ENCODE measurements at places on chromosomes 1 and 21. TPM values are rescaled to one million over a fixed set of nuclear protein-coding genes. Genes with fewer than 3 reads are reported as not detected.

DNA sequence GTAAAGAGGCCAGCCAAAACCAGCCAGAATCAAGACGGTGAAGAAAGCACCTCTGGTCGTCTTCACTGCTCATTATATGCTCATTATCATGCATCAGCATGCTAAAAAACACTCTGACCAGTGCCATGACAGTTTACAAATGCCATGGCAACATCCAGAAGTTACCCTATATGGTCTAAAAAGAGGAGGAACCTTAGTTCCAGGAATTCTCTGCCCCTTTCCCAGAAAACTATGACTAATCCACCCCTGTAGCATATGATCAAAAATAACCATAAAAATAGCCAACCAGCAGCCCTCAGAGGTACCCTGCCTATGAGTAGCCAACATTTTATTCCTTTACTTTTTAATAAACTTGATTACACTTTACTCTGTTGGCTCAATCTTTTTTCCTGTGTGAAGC lies 34.2 kb upstream of the PBX1 start:
- H3K27ac ChIP-seq = no peak overlapping the region
- H3K4me1 ChIP-seq = no peaks in the 10 kb centered on the region
- no peak overlapping the region for H3K4me3 ChIP-seq
- peaks cover 7% of the 10 kb centered on the region for H3K36me3 ChIP-seq
- H3K27me3 ChIP-seq = peaks cover 10% of the 10 kb centered on the region

DNA sequence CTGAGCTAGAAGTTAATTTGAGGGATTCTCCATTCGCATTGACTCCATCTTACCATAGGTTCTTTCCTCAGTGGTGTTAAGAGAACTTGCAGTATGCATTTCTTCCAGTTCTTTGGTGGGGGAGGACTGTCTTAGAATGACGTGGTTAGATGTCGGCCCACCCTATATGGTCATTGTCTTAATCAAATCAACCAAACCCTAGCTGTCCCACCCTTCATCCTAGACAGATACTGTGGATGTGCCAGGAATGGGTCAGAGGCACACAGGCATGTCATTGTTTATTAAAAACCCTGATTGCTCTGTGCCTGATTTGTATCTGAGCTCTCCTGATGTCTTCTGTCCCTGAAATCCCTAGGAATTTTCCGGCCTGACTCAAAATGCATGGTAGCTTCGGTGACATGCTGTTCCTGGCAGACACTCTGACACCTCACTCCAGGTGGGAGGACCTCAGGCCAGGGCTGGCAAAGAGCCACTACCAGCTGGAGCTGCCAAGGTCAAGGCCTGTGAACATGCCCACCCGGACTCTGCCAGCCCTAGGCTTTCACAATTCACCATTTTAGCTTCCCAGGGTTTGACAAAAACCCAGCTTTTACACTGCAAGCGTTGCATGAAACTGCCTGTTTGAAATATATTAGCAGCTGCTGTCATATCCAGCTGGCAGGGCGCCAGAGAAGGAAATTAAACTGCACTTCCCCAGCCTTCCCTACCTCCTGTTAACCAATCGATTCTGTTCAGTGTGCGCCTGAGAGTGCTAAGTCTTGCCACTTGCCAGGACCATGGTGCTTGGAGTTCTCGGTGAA lies 134.0 kb downstream of the FAM78B start:
- peaks cover 11% of the 10 kb centered on the region for H3K27me3 ChIP-seq
- H3K27ac ChIP-seq = no peak overlapping the region
- no peak for DNase-seq
- no peak overlapping the region for H3K4me3 ChIP-seq
- no peaks in the 10 kb centered on the region for H3K4me1 ChIP-seq

DNA sequence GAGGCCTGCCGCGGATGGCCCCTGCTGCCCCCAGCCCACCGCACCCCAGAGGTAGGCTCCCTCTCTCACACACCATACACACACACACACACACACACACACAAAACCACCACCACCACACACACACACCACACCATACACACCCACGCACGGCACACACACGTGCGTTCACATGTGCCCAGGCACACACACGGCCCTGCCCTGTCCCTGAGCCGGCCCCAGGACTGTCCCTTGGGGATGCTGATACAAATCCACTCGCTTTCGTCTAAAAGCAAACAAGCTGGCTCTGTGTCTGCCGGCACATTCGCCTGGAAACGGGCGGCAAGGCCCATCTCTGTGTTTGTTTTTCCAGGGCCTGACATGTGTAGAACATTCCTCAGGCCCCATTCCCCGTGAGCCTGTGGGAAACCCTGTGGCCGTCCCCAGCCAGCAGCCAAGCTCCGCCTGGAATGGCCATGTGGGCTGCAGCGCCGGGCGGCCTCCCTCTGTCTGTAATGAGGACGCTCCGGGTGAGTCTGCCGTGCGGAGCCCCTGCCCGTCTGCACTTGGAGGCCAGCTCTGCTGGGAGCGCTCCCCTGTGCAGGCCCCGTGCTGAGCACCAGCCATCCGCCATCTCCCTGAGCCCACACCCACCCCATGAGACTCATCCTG lies 67.4 kb downstream of the DMRTB1 start:
- H3K27me3 ChIP-seq = peaks cover 6% of the 10 kb centered on the region
- no peak overlapping the region for H3K4me3 ChIP-seq
- DNase-seq = no peak
- H3K36me3 ChIP-seq = no peaks in the 10 kb centered on the region

- no peak overlapping the region for H3K27ac ChIP-seq
- H3K4me3 ChIP-seq = no peak overlapping the region
- H3K36me3 ChIP-seq = no peaks in the 10 kb centered on the region
- no peak for DNase-seq
- peaks cover 27% of the 10 kb centered on the region for H3K27me3 ChIP-seq
Measured at GRCh38 chr1:57451516-57451915, 27.7 kb upstream of the DAB1 start.

- H3K4me1 ChIP-seq = peaks cover 16% of the 10 kb centered on the region
- no peaks in the 10 kb centered on the region for H3K27me3 ChIP-seq
- peak; percentile 59 for DNase-seq
Measured at GRCh38 chr1:1627261-1627828, 4.6 kb upstream of the MMP23B start.

DNA sequence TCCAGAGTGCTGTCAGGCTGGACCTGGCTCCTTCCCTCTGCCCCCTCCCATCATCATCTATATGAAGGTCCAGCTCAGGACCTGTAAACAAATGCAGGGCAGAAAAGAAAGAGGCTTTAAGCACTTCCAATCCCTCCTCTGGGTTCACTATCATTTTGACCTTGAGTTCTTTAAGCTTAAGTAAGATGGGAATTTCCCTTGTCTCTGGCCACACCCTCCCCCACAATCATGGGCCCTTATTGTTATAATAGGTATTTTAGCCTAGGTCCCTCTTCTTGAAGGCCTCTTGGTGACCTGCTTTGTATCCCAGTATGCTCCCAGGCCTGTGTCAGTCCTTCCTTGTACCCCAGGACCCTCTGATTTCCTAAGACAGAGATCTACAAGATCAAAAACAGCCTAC lies 45.1 kb upstream of the EPS15 start:
- peaks cover 2% of the 10 kb centered on the region for H3K4me1 ChIP-seq
- H3K36me3 ChIP-seq = no peaks in the 10 kb centered on the region
- DNase-seq = no peak
- peak overlapping the region; percentile 30 for H3K4me3 ChIP-seq

DNA sequence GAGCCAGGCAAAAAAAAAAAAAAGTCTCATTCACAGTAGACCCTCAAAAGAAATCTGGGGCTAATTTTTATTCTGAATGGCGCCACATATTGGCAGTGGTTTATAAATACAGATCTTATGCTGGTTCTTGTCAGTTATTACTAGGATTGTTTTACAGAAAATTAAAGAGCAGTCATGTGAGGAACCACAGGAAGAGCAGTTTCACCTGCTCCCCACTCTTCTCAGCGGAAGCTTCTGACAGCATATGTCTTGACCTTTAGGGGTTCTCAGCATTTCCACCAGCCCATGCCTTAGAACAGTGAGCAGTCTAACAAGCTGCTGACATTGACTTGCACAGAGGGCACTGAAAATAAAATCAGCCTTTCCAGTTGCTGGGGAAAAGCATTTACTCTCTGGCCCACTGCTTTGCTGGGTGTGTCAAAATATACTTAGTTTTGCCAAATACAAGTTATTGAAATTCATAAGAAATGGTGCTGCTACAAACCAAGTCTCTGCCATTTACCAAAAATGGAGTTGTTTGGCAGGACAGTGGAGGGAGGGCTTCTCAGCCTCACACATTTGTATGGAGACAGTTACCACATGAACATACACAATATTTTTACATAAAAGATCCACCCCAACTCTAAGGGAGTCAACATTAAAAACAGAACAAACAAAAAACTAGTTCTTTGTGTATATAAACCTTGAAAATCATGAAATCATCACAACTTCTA lies 144.2 kb downstream of the SYT2 start:
- H3K4me3 ChIP-seq = peak overlapping the region; percentile 18
- H3K27ac ChIP-seq = peak overlapping the region; percentile 38
- peaks cover 19% of the 10 kb centered on the region for H3K4me1 ChIP-seq
- peaks cover 4% of the 10 kb centered on the region for H3K36me3 ChIP-seq

DNA sequence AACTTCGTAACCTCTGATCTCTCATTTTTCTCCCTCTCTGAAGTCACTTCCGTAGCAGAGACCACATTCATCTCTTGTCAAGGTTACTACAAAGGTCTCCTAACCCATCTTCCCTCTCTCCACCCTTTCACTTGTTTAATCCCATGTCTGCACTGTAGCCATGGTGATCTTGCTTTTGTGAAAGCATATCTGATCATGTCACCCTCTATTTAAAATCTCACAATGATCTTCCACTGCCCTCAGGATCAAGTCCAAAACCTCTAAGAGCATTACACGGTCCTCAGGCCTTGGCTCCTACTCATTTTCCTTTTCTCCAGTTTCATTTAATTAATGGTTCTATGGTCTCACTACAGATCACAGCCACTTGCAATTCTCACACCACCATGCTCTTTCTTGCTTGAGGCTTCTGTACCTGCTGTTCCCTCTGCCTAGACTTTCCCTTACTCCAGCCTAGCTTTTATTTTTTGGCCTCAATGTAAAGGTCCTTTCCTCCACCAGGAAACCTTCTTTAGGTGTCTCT lies 12.1 kb downstream of the ARHGEF11 start:
- peaks cover 27% of the 10 kb centered on the region for H3K27me3 ChIP-seq
- H3K36me3 ChIP-seq = no peaks in the 10 kb centered on the region
- H3K27ac ChIP-seq = no peak overlapping the region
- H3K4me3 ChIP-seq = no peak overlapping the region
- H3K4me1 ChIP-seq = no peaks in the 10 kb centered on the region
- DNase-seq = no peak

- no peaks in the 10 kb centered on the region for H3K27me3 ChIP-seq
- H3K4me3 ChIP-seq = no peak overlapping the region
- H3K27ac ChIP-seq = no peak overlapping the region
Measured at GRCh38 chr1:19768353-19769210, 31.1 kb downstream of the TMCO4 start.

DNA sequence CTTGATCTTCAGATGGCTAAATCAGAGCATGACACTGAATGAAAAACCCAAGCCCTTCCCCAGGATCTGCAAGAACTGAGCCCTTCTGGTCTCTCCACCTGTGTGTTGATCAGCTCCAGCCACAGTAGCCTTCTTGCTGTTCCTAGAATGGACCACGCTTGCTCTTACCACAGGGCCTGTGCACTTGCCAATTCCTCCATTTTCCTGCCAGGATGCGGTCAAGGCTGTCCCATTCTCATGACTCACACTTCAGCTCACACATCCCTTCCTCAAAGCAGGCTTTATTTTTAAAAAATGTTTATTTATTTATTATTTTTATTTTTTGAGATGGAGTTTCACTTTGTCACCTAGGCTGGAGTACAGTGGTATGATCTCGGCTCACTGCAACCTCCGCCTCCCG lies 43.6 kb upstream of the GRHL3 start:
- peaks cover 11% of the 10 kb centered on the region for H3K4me1 ChIP-seq
- peaks cover 14% of the 10 kb centered on the region for H3K36me3 ChIP-seq
- no peak overlapping the region for H3K4me3 ChIP-seq
- DNase-seq = no peak

DNA sequence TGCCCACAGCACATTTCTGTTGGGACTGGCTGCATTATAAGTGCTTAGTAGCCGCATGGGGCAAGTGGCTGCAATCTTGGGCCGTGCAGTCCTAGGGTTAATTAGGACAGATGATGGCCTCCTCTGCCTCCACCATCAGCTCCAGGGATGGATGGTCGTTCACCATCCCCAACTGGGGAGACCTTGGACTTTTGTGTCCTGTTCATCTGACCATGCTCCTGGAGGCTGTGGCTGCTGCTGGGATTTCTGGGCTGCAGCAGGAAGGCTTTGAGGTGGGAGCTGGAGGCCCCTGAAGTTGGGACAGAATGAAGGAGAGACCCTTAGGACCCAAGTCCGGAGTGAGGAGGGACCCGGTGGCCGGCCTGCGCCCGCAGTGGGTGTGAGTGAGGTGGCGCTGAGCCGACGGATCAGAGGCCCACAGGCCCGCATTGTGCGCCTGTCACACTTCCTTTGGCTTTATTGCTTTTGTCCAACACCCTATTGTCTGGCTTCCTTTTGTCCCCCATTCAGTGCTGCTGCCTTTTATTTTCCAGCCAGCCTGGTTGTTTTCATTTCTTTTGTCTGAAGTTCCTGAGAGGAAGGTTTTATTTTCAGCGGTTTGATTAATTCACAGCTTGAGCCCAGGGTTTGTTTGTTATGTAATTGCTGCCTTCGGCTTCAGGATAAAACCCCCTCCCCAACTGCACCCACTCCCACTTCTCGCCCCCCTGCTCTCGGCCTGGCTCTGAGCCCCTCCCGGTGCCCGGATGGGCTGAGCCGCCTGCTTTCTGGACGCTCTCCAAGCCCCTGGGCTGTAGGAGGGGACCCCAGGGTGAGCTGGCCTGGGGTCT lies 35.6 kb downstream of the SOX13 start:
- no peaks in the 10 kb centered on the region for H3K27me3 ChIP-seq
- no peak overlapping the region for H3K27ac ChIP-seq
- H3K36me3 ChIP-seq = no peaks in the 10 kb centered on the region
- no peak overlapping the region for H3K4me3 ChIP-seq

GRCh38 chr1:12607263-12607662 lies 10.7 kb downstream of the DHRS3 start:
- no peak for DNase-seq
- H3K4me3 ChIP-seq = no peak overlapping the region
- peaks cover 25% of the 10 kb centered on the region for H3K36me3 ChIP-seq
- peaks cover 51% of the 10 kb centered on the region for H3K4me1 ChIP-seq
- no peaks in the 10 kb centered on the region for H3K27me3 ChIP-seq

The SPSB1 gene
- total RNA-seq = 1.4 TPM

The FCAMR gene
- total RNA-seq = not detected

The RHD gene
- not detected for total RNA-seq

The CLEC20A gene
- total RNA-seq = not detected

The IFT25 gene
- 71.2 TPM for total RNA-seq

The SAMD13 gene
- total RNA-seq = not detected

The COL8A2 gene
- not detected for total RNA-seq
